D721Med (cell line): ENCODE measurements at places on chromosomes 16 and 17.
A peak's percentile ranks its signal among the peaks of the same experiment; 100 is the strongest.

DNA sequence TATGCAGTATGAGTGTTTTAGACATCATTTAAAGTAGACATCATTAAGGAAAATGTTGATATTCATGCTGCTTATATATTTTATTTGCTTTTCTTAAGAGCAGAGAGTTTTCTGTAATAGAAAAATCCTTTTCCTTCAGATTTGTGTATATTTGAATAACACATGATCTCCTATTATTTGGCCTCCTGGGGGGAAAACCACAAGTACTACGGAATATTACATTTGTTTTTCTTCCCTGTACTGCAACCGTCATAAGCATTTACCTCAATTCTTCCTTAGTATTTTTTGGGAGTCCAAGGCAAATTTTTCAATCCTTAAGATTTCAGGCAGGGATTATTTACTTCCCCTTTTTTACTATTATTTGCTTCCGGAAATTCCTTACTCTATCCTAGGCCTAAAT, 6.0 kb downstream of the RSPRY1 start:
- DNase-seq = no peak

- DNase-seq = no peak
Observed at GRCh38 chr17:11264183-11264871, 23.3 kb downstream of the SHISA6 start.

- DNase-seq = no peak
Observed at GRCh38 chr16:27483088-27483437, 66.7 kb downstream of the GTF3C1 start.

GRCh38 chr16:89137666-89138512, 33.7 kb upstream of the CDH15 start:
- no peak for DNase-seq

DNA sequence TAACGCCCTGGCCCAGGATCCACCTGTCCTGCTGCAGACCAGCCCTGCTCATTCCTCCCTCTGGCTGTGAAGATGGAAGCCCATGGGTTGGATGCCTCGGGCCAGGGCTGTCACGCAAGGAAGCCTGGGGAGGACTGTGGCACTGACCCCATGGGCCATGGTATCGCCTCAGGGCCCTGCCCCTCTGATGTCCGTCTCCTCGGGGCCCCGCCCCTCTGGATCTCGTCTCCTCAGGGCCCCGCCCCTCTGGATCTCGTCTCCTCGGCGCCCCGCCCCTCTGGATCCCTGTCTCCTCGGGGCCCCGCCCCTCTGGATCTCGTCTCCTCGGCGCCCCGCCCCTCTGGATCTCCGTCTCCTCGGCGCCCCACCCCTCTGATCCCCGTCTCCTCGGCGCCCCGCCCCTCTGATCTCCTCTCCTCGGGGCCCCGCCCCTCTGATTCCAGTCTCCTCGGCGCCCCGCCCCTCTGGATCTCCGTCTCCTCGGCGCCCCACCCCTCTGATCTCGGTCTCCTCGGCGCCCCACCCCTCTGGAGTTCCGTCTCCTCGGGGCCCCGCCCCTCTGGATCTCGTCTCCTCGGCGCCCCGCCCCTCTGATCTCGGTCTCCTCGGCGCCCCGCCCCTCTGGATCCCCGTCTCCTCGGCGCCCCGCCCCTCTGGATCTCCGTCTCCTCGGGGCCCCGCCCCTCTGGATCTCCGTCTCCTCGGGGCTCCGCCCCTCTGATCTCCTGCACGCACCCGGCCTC, 24.0 kb downstream of the METRNL start:
- no peak for DNase-seq

DNA sequence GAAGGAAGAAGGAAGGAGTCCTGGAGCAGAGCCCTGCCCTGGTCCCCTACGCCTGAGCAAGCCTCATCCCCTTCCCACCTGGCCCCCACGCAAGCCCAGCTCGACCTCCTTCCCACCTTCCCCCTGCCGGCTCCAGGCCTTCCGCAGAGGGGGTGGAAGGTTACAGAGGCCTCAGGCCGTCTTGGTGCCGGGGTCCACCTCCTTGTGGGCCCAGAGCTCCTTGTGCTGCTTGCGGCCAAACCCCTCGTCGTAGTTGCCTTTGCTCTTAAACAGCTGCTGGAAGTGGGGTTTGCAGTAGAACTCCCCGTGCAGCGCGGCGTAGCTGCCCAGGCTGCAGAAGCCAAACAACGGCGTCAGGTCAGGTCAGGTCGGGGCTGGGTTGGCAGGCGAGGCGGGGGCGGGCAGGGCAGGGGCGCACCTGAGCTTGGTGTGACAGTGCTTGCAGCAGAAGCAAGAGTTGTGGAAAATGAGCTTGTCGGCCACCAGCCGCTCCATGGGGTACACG, 1.5 kb downstream of the LIMD2 start:
- DNase-seq = no peak

- no peak for DNase-seq
Observed at GRCh38 chr17:36814958-36815357, 122.3 kb upstream of the LHX1 start.

DNA sequence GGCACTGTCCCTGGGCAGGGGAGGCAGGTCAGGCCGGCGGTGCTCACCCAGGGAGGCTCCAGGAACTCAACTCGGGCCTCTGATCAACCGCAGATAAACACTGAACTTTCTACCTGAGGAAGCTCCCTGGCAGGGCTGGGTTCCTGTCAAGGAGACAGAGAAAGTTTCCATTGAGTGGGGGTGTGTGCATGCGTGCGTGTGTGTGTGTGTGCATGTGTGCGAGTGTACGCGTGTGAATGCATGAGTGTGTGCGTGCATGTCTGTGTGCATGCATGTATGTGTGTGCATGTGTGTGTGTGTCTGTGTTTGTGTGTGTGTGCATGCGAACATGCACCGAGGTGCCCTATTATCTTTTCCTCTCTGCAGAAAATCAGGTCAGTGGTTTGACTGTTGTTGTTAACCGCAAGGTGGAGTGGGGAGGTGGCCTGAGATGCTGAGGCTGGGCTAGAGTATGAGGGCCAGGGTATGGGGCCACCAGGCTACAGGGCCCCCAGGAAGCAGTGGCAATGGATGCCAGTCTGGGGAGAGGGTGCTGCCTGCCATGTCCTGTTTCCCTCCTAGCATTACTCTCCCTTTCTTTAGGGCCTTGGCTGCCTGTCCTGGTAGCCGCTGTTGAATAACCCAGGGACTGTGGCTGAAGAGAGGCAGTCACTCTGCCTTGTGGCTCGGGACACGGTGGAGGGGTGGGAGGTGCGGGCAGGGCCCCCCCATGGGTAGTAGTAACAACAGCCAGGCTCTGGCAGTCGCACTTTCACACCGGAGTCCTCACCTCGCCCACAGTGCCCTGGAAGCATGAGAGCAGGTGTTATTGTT, 24.0 kb downstream of the CCR7 start:
- DNase-seq = no peak

GRCh38 chr16:55569025-55569424, 2.5 kb downstream of the CAPNS2 start:
- DNase-seq = no peak

- no peak for DNase-seq
Observed at GRCh38 chr17:14471052-14471451, 170.2 kb downstream of the HS3ST3B1 start.

DNA sequence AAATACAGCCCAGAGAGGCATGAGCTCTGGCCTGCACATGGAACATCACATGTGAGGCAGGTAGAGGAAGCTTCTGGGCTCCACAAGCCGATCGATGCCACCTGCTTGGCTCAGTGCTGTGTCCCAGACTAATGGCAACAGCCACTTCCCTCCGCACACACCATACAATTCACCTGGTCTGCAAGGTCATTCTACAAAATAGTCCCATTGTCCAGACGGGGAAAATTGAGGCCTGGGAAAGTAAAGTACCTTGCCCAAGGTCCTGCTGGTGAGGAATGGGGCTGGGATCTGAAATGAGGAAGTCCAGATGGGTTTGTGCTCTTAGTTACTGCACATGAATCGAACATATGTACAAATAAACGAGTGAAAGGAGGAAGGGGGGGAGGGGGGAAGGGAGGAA, 88.0 kb downstream of the LITAF start:
- DNase-seq = no peak

GRCh38 chr17:75340631-75341030, 51.4 kb upstream of the SLC25A19 start:
- DNase-seq = no peak

DNA sequence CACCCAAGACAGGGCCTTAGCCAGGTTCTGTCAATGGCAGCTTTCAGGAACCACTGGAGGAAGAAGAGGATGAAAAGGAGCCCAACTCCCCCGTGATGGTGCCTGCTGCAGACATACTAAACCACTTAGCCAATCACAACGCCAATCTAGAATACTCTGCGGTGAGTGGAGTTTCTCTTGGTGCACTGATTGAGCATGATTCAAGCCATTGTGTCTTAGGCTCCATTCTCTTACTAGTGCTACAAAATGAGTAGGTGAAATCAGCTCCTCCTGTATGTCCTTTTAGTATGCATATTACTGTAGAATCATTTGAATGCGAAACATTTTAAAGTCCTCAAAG, 1.4 kb downstream of the SETD6 start:
- DNase-seq = no peak

DNA sequence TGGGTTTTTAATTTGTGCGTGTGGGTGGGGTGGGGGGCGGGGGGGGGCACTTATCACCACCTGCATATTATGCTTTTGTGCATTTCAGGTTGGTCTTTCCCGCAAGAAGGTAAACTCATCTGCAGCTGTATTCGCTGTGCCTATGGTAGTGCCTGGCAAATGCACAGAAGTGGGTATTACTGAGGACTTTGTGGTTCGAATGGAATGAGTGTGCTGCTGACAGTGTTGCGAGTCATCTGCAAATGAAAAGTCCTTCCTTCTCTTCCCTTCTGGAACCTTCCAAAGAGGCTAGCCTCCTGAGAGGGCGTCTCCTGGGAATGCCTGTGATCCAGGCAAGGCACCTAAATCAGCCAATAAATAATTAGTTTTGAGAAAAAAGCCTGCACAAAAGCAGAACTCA, 532.9 kb downstream of the MAF start:
- DNase-seq = no peak

GRCh38 chr17:69357701-69358100, 30.8 kb upstream of the ABCA5 start:
- no peak for DNase-seq

GRCh38 chr17:43769859-43770258, 8.9 kb downstream of the DUSP3 start:
- no peak for DNase-seq

GRCh38 chr16:3548445-3548844, 28.8 kb downstream of the NLRC3 start:
- DNase-seq = no peak

DNA sequence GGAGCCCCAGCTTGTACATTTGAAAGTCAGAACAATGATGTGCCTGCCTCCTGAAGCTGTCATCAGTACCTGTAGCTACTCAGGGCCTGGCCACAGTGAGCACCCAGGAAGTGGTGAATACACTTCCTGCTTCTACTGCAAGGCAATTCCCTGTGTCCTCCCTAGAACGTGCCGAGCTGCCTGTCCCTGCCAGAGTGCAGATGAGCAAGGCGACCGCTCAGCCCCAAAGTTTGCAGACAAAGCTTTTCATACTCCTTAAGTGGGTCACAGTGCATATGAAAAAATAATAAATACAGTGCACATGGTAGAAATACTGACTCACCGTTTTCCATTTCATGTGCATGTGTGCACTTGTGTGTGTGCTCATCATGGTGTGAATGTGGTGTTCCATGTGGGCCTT, 77.3 kb downstream of the MPRIP start:
- DNase-seq = no peak

- no peak for DNase-seq
Observed at GRCh38 chr17:11499881-11500280, 98.4 kb upstream of the DNAH9 start.

GRCh38 chr17:28547096-28547622, 5.3 kb downstream of the UNC119 start:
- no peak for DNase-seq

DNA sequence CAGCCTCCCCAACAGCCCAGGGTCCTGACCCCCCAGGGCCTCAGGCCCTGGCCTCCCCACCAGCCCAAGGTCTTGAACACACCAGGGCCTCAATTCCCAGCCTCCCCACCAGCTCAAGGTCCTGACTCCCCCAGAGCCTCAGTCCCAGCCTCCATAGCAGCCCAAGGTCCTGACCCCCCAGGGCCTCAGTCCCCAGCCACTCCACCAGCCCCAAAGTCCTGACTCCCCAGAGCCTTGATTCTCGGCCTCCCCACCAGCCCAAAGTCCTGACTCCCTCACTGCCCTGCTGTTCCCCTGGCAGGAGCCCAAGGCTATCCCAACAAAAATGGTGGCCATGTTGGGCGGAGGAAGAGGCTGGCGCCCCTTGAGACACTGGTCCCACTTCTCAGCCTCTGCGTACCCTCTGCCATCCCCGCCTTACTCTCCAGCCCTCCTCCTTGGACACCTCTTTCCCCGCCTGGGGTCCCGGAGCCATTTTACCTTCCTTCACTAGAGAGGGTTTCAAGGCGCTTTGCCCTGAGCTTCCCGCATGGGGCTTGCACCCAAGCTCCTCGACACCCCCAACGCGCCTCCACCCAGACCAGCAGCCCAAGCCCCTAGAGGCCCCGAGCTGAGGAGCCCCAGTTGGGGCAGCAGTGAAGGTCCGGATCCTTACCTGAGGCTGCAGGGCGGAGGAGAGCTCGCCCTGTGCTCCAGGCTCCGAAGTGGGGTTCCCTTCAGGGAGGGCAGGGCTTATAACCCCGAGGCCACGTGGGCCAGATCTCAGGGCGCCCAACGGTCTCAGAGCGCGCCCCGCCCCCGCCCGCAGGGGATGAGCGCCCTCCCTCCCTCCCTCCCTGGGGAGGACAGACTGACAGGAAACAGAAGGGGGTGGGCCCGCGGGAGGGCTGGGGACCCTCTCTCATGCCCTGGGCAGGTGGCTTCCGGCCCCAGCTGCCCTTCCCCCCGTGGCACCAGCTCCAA, 3.5 kb upstream of the TSPOAP1 start:
- peak; percentile 73 for DNase-seq

- no peak for DNase-seq
Observed at GRCh38 chr17:39812466-39812865, 51.6 kb downstream of the IKZF3 start.

GRCh38 chr16:66494916-66495315, 55.0 kb downstream of the TK2 start:
- DNase-seq = no peak

DNA sequence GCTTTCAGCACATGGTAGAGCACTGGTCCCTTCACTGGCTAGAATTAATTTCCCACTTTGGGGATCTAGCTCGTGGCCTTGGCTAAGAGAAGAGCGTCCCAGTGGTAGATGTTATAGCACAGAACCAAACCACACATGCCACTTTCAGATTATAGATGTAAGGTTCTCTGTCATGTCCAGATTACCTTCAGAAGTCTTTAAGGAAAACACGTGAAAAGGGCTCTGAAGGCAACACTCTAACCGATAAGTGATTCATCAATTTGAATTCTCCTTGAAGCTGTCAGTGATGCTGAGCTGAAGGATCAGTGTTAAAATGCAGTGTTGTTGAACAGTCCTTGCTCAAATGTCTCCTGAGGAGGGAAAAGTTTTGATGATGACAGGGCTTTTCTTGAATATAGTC, 43.5 kb upstream of the VPS4A start:
- no peak for DNase-seq

DNA sequence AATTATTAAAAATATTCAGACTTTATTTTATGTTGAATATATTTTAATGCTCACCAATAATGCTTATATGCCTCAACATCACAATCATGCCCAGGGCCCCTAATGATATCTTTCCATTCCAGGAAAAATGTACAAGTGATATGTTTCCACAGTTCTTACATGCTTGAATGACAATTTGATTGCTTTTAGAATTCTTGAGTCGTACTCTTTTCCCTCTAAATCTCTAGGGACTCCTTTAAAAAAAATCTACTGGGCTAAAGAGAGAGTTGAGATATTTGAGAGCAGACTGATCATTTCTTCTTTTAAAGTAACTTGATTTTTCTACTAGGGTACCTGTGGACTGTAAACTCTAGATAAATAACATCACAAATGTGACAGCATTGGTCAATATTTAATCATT, 18.2 kb upstream of the HLF start:
- no peak for DNase-seq
